ENCODE measurements at places on chromosomes 3 and 15. TPM values are rescaled to one million over a fixed set of nuclear protein-coding genes. Genes with fewer than 3 reads are reported as not detected.

The CYP1A2 gene
- total RNA-seq: not detected

The SCAANT1 gene
- not detected for total RNA-seq

The HESX1 gene
- total RNA-seq: 0.30 TPM

The GRM2 gene
- total RNA-seq: 0.13 TPM

The SNRPA1 gene
- total RNA-seq: 29.0 TPM

The ATP13A5 gene
- 5.6 TPM for total RNA-seq

DNA sequence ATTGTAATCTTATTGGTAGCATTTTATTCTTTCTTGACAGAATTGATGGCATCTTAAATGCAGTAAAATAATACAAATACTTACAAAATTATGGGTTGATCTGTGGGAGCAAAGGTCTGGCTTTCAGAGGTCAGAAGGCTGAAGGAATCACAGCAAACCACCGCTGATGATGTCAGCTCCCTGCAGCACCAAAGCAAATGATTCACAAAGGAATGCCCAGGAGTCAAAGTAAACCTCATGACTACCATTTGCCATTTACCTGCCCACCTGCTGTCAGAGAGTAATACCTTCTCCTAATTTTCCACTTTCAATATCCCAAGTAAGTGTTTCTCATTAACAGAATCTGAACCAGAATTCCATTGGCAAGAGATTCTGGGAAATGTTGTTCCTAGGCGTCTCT, 46.1 kb downstream of the CPA3 start:
- DNase-seq: no peak

DNA sequence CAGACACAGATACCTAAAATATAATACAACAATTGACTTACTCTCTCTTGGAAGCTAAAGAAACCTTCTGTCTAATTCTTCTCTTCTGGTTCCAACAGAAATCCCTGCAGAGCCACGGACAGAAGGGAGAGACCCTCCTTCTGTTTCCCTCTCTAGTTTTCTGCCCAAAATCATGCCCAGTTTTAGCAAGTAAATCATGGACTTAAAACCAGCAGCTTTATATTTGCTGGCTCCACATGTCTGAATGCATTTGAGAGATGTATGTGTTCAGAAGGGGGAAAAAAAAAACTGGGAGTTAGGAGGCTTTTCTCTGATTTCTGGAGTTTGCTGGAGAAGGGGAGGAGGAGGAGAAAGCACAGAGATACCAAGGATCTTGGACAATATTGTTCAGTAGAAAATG, 147.1 kb downstream of the LSAMP start:
- no peak for DNase-seq

DNA sequence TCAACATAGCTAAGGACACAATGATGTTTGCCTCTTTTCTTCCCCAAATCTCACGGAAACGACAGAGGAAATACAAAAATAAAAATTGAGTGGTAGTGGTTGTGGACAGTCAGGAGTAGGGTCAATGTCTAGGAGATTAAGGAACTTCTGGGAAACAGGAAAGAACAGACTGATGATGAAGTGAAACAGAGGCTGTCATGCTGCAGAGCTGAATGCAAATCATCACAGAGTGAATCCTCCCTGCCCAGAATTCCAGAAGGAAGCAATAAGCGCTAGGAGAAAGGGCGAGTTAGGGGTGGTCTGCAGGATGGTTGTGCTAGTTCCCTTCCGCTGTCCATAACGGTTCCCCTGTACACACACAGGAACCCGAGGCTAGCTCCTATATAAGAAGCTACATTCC, 64.7 kb upstream of the POMGNT2 start:
- peak; percentile 46 for DNase-seq

GRCh38 chr15:101177866-101178265, 74.0 kb downstream of the CHSY1 start:
- no peak for DNase-seq

GRCh38 chr15:32036971-32037370, 6.7 kb downstream of the CHRNA7 start:
- no peak for DNase-seq

DNA sequence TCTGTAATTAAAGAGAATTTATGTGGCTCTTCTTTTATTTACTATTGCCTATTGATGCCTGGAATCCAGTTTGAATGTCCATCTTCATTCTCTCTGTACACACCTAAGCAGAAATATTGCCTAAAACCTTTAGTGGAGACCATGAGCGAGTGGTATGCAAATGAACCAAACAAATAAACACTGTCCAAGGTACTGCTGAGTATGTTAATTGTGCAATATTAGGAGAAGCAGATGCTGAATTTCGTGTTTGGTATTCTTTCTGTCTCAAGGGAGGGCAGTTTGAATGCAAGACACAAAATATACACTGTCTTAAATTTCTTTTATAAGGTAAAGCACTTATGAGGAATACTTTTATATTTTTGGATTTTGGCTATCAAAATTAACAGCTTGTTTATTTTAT, 440.9 kb downstream of the RBMS3 start:
- no peak for DNase-seq

- DNase-seq: no peak
Observed at GRCh38 chr3:8652324-8652987, 7.9 kb upstream of the SSUH2 start.

GRCh38 chr15:74839526-74840395, 3.2 kb downstream of the ULK3 start:
- DNase-seq: no peak

GRCh38 chr3:14333215-14333614, 69.2 kb upstream of the SLC6A6 start:
- no peak for DNase-seq

GRCh38 chr3:188330138-188330537, 176.2 kb downstream of the LPP start:
- DNase-seq: no peak

DNA sequence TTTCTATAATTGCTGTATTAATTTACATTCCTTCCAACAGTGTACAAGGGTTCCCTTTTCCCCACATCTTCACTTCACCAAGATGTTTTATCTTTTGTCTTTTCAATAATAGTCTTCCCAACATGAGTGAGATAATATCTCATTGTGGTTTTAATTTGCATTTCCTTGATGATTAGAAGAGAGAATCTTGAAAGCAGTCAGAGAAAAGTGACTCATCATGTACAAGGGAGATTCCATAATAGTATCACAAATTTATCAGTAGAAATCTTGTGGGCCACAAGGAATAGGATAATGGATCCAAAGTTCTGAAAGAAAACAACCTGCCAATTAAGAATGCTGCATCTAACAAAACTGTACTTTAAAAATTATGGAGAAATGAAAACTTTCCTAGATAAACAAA, 189.3 kb downstream of the NECTIN3 start:
- DNase-seq: no peak
